ENCODE measurements at places on chromosomes 6 and 20.

DNA sequence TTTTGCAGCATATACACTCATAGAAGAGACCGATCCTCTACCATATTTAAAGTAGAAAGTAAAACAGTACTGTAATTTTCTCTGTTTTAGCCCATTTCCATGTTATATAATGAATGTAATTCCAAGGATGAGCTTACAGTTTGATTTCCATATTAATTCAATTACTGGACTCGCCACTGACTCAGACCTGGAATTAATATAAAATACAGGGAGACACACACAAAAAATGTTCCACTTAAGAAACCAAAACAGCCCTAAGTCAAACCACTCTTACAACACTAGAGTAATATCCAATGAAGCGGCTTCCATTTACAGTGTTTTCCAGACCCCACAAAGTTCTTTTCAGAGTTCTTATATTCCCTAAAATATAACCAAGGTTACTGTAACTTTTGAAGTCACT is 110.6 kb downstream of the BACH2 start:
- DNase-seq: no peak

DNA sequence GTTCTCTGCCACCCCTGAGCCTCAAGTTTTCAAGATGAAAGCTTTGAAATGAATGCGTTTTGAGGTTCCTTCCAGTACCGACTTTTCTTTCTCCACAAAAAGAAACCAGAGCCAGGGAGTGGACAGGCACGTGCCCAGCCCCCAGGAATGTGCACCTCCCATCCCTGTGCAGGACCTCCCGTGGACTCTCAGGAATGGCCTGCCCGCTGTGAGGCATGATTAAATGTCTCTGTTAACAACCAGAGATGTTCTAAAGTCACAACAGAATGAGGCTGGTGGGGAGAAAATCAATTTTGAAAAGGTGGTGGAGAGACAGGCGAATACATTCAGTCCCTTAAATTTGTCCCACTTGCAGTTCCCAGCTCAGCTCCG is 1.5 kb downstream of the TGM3 start:
- DNase-seq: no peak

DNA sequence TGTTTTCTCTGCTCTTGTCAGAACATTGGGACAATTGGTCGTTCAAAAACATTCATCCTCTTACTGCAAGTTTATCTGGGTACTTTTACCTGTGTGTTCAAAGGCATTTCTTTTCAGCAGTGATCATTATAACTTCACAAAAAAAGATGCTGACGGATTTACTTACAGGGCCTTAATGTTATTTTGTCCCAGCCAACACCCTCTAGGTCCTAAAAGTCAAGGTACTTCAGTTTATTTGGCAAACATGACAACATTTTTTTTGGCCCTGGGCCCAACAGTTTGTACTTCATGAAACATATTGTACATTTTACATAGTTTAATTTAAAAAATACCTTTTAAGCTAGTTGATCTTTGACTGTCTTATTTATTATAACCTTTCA is 241.2 kb upstream of the TAB2 start:
- DNase-seq: no peak

DNA sequence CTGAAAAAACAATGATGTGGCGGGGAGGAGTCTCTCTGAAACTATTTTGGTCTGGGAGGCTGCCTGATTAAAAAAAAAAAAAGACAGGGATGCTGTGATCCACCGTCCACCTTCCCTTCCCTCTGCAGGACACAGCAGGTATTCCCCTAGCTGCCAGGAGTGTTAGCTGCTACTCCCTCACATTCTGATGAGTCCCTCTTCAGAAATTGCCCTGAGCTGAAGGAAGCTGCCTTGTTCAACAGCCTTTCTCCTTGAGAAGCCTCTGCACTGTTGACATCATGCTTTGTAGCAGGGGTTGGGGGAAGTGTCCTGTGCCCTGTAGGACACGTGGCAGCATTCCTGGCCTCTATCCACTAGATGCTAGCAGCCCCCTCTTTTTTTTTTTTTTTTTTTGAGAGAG is 71.7 kb upstream of the ZMYND8 start:
- DNase-seq: no peak

GRCh38 chr6:11878735-11879134 is 100.1 kb upstream of the ADTRP start:
- DNase-seq: no peak

- DNase-seq: no peak
Measured at GRCh38 chr6:100379386-100379785, 85.3 kb downstream of the SIM1 start.

- no peak for DNase-seq
Measured at GRCh38 chr20:6504826-6505225, 262.7 kb upstream of the BMP2 start.

GRCh38 chr6:105573138-105573537 is 170.3 kb upstream of the PREP start:
- no peak for DNase-seq

- DNase-seq: no peak
Measured at GRCh38 chr20:576156-576555, 32.6 kb upstream of the CSNK2A1 start.

DNA sequence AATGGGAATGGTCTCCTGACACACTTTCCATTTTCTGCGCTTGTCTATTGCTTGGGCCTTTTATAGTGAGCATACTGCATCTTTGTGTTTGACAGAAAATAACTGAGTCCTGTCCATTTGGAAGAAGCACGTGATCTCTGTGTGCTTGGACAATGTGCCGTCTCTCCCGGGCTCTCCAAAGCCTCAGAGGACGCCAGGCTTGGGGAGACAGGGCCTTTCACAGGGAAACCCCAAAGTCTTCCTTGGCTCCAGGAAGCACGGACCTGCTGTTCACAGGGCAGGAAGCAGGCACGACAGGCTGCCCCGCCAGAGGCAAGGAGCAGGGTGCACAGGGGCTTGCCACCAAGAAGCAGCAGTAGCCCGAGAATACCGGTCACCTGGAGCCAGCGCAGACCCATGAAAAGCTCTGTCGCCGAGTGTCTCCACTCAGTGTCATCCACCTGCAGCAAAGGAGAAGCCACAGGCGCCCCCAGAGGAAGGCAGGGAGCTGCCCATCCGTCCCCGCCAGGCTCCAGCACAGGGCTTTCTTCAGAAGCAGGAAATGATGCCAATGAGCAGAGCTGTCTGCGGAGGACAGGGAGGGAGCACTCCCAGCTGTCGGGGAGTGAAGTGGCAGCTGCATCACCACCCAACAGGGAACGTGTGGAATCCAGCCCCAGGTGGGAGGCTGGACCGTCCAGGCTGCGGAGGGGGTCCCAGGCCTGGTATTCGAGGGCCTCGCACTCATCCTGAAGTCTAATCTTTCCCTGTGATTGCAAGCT is 135.1 kb downstream of the AGPAT4 start:
- DNase-seq: no peak

DNA sequence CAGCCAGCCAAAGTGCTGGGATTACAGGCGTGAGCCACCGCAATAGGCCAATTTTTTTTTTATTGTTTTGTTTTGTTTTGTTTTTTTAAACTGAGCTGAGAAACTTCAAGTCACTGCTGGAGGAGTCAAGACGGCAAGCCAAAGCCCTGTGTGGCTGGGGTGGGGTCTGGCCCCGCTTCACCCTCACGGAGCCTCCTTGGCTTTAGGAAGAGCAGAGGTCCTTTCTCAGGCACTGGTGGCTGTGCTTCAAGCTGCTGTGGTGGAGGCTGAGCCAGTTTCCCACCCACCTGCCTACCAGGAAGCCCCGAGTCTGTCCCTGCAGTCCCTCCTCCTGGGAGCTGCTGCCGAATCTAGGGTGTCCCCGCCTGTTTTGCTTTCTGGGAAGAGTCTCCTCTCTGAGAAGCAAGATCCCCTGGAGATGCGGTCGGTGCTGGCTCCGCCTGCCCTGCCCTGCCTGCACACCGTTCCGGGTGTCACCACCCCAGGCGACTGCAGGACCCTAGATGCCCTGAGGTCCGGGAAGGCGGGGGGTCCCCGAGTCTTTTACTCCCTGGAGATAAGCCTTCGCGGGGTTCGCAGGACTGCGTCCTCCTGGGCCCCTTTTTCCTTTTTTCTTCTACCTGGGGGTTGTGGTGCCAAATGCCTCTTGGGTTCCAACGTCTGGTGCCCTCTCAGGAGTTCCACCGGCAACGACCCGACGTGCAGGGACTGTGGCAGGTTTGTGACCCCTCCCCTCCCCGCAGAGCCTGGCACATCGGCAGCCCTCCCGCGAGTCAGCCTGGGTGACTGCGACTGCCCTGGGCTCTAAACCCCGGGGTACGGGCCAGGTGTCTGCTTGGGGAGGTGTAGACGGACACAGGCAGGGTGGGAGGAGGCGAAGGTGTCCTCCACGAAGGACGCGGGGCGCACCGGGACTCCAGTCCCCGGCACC is 100.7 kb downstream of the TAF4 start:
- DNase-seq: no peak

DNA sequence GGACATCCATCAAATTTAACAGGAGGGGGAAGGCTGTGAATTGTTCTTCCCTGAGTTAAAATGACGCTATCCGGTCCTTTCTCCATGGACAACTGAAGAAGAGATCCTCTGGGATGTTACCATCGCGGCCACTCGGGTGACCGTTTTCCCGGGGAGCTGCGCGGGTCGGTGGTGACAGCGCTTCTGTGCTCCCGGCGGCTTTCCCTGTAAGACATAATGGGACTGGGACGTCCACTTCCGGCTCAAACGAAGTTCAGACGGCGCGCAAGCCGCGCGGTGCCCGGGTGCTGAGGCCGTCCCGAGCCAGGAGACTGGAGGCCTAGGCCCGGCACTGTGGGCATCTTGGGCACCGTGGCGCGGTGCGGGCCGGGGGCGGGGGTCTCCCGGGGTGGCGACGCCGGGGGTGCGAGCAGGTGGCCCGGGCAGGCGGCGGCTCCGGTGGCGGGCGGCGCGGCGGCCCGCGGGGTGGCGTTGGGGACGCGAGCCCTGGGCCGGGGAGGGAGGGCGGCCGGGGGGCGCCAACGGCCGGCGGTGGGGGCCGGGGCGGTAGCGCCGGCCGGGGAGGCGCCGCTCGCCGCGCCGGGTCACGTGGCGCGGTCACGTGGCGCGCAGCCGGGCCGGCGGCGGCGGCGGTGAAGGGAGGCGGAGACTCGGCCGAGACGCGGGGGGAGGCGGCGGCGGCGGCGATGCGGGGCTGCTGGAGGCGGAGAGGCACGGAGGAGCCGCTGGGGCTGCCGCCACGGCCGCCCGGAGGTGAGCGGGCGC is 63.6 kb downstream of the GTF2H5 start:
- DNase-seq: peak; percentile 61

DNA sequence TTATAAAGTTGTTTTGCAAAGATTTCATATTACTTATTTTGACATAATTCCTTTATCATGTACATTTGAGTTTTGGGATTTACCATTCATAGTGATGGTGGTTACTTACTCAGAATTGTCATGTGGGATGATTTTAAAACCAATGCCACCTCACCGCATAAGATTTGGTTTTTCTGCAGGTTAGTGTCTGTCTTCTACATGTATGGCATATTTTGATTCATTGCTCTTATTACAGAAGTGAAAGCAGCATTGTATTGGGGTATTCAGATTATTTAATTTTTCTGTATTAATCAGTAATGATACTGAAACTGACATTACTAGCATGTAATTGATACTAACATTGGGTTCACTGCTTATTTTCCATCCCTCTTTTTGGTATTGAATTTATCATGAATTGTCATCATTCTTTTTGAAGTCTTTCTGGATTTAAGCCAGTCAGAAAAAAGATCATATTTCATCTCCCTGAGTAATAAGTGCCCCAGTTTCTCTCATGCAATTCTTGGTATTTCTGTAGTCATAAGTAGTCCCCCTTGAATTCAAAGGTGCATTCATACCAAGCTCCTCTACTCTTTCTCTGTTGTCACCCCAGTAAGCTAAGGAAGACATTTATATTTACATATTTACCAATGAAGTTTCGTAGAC is 176.6 kb downstream of the BCKDHB start:
- DNase-seq: no peak

GRCh38 chr6:138957484-138957883 is 30.6 kb downstream of the REPS1 start:
- no peak for DNase-seq

- no peak for DNase-seq
Measured at GRCh38 chr6:144581812-144582537, 296.8 kb downstream of the UTRN start.

DNA sequence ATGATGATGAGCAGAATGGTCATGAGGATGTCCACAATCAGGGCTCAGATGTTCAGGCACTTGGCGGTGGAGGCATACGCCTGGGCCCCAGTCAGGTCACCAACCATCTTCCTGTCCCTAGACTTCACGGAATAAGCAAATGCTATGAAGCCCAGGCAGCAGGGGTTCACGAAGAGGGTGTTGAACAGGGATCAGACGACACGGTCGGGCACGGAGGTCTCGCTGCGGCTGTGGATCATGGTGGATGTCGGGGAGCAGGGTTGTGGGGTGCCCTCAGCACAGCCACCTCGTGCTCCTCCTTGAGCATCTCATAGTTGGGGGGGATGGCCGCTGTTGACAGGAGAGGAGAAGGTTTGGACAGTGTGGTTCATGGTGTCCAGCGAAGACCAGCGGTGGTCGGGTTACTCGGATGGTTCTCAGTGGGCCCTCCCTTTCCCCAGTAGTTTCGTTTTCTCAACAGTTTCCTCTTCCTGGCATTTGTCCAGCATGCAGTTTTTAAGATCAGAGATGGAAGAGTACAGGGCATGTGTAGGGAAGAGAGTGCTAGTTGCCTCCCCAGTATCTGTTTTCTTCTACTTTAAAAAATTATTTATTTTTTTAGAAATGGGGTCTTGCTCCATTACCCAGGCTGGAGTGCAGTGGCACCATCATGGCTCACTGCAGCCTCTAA is 20.3 kb upstream of the SPDEF start:
- DNase-seq: no peak

DNA sequence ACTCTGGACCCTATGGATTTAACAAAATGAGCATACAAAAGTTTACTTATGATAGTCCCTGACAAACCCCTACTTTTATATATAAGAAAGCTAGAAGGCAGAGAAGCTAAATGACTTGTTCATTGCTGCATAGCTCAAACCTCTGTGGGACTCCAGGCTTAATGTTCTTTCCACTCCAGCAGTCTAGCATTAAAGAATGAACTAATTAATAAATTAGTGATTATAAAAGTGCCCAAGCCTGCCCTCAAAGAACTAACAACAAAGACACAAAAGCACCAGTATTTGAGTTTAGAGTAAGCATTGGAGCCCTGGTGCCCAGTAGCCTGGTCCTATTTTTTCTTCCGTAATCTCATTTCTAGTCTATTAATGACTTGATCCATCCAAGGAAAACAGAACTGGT is 59.9 kb downstream of the LAMA4 start:
- DNase-seq: no peak

DNA sequence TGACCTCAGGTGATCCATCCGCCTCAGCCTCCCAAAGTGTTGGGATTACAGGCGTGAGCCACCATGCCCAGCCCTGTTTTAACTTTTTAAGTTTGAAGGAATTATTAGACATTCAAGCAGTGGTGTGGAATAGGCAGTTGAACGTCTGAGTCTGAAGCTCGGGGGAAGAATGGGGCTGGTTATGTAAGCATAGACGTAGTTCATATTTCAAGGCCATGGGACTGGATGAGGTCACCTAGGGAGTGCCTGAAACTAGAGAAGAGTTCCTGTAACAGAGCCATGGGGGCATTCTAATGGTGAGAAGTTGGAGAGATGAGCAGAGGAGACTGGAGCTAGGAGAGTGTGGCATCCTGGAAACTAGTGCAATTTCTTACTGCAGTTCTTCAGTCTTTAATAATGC is 6.4 kb downstream of the CDKAL1 start:
- DNase-seq: no peak
